ENCODE measurements at places on chromosomes 2 and 18.

DNA sequence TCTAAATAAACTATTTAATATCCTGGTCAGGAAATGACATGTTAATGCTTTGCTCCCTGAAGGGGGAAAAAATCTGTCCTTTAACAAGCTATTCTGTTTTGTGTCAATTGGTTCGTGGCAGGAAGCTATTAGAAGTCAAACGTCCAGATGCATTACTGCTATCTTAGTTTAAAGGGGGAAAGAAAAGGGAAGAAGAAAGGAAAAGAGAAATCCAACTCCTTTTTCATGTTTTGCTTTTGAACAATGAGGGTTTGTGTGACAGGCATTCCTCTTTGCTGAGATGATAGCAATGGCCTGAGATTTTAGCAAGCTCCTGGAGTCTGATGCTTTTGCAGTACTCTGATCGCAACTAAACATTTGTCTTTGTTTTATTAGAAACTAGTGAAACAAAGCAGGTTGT lies 24.6 kb downstream of the TRIB2 start:
- H3K27me3 ChIP-seq, result no peaks in the 10 kb centered on the region
- peak overlapping the region; percentile 96 for H3K27ac ChIP-seq
- no peaks in the 10 kb centered on the region for H3K4me1 ChIP-seq
- no peaks in the 10 kb centered on the region for H3K36me3 ChIP-seq
- no peak overlapping the region for H3K4me3 ChIP-seq
- no peak for DNase-seq

DNA sequence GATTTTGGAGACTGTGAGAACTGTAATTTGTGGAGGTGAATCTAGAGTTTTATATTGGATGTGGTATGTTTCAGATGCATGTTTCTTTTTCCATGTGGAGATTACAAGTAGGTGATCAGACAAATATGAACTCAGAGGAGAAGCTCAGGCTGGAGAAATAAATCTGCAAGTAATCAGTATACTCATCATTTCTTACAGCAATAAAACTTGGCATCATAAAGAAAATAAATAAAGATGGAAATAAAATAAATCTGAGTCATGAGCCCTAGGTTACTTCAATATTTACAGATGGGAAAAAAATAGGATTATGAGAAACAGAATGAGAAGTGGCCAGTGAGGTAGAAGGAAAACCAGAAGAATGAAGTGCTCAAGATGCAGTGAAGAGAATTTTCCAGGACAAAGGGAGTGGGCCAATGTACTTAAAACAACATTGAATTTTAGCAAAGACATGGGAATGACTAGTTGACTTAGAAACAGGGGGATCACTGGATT lies 453.8 kb downstream of the DSC3 start:
- no peaks in the 10 kb centered on the region for H3K36me3 ChIP-seq
- no peaks in the 10 kb centered on the region for H3K4me1 ChIP-seq
- no peak overlapping the region for H3K4me3 ChIP-seq
- no peak for DNase-seq

- no peak for DNase-seq
- H3K27me3 ChIP-seq, result no peaks in the 10 kb centered on the region
- H3K27ac ChIP-seq, result no peak overlapping the region
- no peak overlapping the region for H3K4me3 ChIP-seq
- H3K4me1 ChIP-seq, result no peaks in the 10 kb centered on the region
- H3K36me3 ChIP-seq, result no peaks in the 10 kb centered on the region
Observed at GRCh38 chr18:23893653-23894052, 120.9 kb upstream of the TTC39C start.

GRCh38 chr2:112997151-112997550 lies 8.1 kb upstream of the IL36A start:
- H3K4me1 ChIP-seq, result no peaks in the 10 kb centered on the region
- no peaks in the 10 kb centered on the region for H3K36me3 ChIP-seq
- H3K4me3 ChIP-seq, result no peak overlapping the region
- no peak overlapping the region for H3K27ac ChIP-seq
- H3K27me3 ChIP-seq, result no peaks in the 10 kb centered on the region

- H3K4me3 ChIP-seq, result no peak overlapping the region
- no peaks in the 10 kb centered on the region for H3K4me1 ChIP-seq
- no peaks in the 10 kb centered on the region for H3K36me3 ChIP-seq
Observed at GRCh38 chr2:133434959-133435668, 133.1 kb downstream of the NCKAP5 start.

DNA sequence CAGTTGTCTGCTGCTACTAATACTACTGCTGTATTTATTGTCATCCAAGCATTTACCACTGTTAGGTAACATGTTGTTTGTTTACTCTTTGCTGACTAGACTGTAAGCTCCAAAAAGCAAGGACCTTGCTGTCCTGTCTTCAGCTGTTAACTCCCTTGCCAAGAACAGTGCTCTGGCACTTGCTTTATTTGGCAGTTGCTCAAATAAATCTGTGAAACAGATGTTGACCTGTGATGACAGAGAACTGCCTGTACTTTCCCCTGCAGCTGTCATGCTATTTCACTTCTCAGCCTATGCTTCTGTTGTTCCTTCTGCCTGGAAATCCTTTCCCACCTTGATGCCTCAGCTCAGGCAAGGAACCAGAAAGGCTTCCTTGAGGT lies 181.2 kb downstream of the ATAD2B start:
- DNase-seq, result peak; percentile 35
- no peaks in the 10 kb centered on the region for H3K36me3 ChIP-seq
- no peaks in the 10 kb centered on the region for H3K27me3 ChIP-seq
- no peak overlapping the region for H3K27ac ChIP-seq

- H3K4me1 ChIP-seq, result no peaks in the 10 kb centered on the region
- no peak for DNase-seq
- H3K4me3 ChIP-seq, result no peak overlapping the region
- no peak overlapping the region for H3K27ac ChIP-seq
Observed at GRCh38 chr2:210630873-210631560, 74.6 kb downstream of the CPS1 start.

DNA sequence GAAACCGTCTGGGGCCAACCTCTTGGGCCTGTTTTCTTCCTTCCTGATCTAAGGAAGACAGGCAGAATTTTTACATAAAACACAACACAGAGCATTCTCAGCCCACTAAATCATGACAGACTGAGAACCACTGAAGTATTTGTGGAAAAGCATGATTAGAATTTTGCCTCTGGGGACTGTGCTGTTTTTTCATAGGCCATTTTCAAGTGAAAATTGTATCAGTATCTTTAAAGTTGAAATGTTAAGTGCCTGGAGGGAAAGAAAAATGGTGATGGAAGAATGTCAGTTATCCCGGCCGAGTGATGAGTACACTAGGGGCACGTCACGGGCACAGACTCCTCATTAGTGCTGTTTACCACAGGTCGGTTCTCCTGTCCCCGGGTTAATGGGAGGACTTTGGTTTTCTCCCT lies 36.9 kb downstream of the EHD3 start:
- H3K36me3 ChIP-seq, result no peaks in the 10 kb centered on the region
- H3K27me3 ChIP-seq, result no peaks in the 10 kb centered on the region
- H3K27ac ChIP-seq, result no peak overlapping the region
